Bronchial epithelial cell (primary cell): ENCODE measurements at places on chromosomes 4 and X. TPM values are rescaled to one million over a fixed set of nuclear protein-coding genes. Genes with fewer than 3 reads are reported as not detected.

Gene SSX4
- total RNA-seq, result not detected in 2 replicates

- DNase-seq, result no peak
Measured at GRCh38 chr4:164894702-164895101, 17.7 kb downstream of the APELA start.

Gene DRD5
- total RNA-seq, result not detected in 2 replicates

Gene ADGRL3
- total RNA-seq, result under 0.01 and 0.13 TPM in 2 replicates

Gene TMSB15C
- 0.79 and 1.8 TPM in 2 replicates for total RNA-seq

Gene SCML2
- 0.38 and 0.79 TPM in 2 replicates for total RNA-seq
